ENCODE measurements at places on chromosomes 12 and 14.
A peak's percentile ranks its signal among the peaks of the same experiment; 100 is the strongest.

DNA sequence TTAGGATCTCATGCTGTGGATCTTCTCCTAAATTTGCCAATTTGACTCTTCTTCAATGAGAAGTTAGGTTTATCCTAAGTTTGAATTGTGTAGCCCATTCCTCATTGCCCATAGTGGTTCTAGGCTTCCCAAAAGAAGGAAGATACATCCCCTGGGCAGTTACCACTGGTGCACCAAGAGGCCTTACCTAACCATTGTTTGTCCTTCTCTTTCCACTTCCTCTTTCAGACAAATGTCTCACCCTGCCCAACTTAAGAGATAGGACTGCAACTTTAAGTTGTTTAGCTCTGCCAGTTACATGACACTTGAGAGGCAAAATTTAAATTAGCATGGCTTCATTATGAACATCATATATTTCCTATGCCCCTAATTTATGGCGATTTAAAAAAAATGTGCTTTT, 9.4 kb upstream of the KCNH3 start:
- DNase-seq = no peak

GRCh38 chr12:98126637-98127335, 388.6 kb upstream of the TMPO start:
- DNase-seq = no peak

- DNase-seq = peak; percentile 38
Measured at GRCh38 chr12:62191491-62192179, 68.6 kb upstream of the USP15 start.

DNA sequence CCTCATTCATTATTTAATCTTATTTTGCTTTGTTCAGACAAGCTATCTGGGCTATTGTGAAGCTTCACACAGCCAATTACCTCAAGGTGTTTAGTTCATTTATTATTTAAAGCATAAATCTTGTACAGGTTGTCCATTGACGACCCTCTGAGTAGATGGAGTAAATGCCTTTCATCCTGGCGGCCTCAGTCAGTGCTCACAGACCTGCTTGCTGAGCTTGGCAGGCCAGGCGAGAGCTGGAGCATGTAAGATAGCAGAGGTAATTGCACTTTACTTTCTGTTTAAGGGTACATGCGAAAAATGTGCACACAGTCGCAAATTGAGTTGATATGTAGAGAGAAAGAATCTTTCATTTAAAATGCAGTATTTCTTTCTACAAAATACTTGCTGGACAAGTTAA, 224.4 kb downstream of the NPAS3 start:
- DNase-seq = peak; percentile 49

GRCh38 chr12:8697120-8697475, 693 bp upstream of the RIMKLB start:
- no peak for DNase-seq

- DNase-seq = no peak
Measured at GRCh38 chr14:100633406-100633805, 46.2 kb upstream of the BEGAIN start.

DNA sequence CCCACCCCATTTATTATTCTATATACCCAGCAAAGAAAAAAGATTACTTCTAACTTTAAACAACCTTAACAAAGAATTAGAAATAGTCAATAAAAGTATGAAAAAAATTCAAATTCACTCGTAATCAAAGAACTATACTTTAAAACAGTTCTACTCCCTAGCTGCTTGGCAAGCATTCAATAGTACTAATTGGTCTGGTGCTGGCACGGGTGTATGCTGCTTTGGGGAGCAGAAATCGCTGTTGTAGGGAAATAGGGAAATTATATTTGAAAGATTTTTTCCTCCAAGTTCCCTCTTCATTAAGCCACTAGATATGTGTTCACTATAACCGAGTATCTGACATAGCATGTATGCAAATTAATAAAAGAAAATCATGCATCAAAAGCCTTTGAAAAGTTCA, 65.7 kb downstream of the DICER1 start:
- no peak for DNase-seq

DNA sequence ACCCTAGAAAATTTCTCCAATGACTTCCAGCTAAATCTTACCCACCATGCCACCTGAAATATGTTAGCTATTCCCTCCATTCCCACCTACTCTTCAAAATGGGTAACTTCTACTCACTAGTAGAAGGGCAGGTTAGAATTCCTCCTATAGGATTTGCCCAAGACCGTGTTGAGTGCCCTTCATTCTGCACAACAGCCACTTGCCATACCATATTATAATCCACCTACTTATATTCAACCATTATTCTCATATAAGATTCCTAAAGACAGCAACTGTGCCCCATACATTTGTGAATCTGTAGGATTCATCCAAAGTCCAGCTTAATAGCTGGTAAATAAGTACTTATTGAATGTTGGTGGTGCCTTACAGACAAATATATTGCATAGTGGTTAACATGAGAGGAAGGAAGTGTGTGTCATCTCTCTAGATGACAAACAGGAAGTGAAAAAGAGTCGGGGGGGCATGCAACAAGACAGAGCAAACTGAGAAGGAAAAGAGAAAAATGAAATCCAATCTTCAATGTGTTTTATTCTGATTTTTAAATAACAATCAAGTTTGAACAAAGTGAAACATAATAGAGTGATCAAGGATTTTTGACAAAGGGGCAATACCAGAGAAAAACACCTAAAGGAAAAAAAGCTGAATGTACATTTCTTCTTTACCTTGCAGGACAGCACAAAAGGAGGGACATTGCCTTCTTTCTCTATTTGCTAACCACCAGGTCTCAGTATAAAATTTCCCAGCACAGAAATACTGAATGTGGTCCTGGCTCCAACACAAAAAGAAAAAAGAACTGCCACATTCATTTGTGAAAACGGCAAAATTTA, 389.3 kb upstream of the USP15 start:
- DNase-seq = no peak

DNA sequence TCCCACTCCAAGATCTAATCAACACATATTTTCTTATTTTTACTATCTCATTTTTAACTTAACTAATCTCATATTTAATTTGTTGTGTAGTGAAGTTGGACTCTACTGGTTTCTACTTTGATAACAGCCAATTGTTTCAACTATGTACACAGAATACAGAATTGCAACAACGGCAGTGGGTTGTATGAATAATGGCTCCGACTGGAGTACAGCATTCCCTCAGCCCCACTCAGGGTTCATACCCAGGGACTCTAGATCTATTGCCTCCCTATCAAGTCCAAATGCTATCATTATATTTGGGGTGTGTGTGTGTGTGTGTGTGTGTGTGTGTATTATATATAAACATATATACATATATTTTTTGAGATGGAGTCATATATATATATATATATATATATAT, 52.3 kb downstream of the PAWR start:
- DNase-seq = no peak

GRCh38 chr12:65952737-65953209, 128.5 kb downstream of the HMGA2 start:
- DNase-seq = no peak

GRCh38 chr12:52198454-52199215, 6.8 kb upstream of the KRT80 start:
- DNase-seq = peak; percentile 79

DNA sequence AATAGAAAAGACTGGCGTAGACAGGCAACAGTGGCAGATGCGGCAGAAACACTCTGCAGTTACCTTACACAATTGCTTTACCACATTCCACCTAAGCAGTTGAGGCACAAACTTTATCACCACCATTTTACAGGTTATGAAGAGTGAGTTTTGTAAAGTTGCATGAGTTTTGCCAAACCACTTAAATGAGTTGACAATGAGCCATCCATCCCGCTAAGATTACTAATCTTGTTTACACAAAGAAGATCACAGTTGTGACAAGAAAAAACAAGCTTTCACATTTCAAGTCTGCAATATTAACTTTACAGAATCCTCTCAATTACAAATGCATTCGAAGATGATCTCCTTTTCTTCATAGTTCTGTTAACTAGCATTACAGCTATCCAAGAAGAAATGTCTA, 1.8 kb downstream of the TMCC3 start:
- DNase-seq = no peak

DNA sequence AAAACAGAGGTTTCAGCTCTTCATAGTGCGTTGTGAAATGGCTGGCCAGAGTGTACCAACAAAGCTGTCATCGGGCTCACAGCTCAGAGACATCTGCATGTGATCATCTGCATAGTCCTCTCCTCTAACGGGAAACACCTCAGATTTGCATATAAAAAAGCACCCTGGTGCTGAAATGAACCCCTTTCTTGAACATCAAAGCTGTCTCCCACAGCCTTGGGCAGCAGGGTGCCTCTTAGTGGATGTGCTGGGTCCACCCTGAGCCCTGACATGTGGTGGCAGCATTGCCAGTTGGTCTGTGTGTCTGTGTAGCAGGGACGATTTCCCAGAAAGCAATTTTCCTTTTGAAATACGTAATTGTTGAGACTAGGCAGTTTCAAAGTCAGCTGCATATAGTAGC, 14.3 kb upstream of the PAPLN start:
- no peak for DNase-seq

GRCh38 chr14:23041729-23042128, 283 bp upstream of the PSMB11 start:
- DNase-seq = no peak

- DNase-seq = no peak
Measured at GRCh38 chr14:96086032-96086431, 46.9 kb downstream of the C14orf132 start.

GRCh38 chr12:53046655-53047220, 3.1 kb upstream of the TNS2 start:
- DNase-seq = peak; percentile 88

GRCh38 chr12:58873496-58873895, 46.8 kb downstream of the LRIG3 start:
- no peak for DNase-seq

- DNase-seq = peak; percentile 46
Measured at GRCh38 chr14:46048127-46048526, 603.5 kb downstream of the RPL10L start.

GRCh38 chr12:130356222-130356621, 18.5 kb downstream of the PIWIL1 start:
- no peak for DNase-seq

- DNase-seq = no peak
Measured at GRCh38 chr12:123712780-123713319, 697 bp downstream of the ATP6V0A2 start.

DNA sequence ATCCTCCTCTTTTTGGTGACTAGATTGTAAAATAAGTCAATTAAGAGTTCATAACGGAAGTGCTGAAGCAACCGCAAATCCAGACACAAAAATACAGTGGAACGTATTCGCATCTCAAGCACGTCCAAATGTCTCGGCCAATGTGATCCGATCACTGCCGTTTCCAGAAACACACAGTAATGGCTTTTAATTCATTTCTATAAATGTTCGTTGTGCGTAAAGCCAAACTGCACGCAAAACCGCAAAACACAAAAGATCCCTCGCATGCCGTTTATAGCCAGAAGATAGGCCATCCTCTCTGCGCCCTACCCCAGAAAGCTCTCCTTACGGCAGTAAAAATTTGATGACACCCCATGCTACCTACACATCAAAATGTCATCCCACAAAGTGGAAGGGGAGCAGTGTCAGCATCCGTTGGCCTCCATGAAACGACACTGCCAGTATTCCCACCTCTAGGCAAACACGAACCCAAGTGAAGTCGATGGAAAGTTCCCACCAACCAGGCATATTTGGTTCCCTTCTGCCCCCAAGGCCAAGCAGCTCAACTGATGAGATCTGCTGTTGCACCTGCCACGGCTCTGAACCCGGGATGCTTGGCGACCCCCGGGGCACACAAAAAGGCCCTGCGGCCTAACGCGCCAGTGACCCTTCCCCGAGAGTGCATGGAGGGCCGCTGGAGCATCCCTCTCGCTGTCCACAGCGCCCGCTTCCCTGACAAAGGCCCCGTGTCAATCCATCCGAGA, 1.4 kb downstream of the HECTD4 start:
- peak; percentile 80 for DNase-seq

DNA sequence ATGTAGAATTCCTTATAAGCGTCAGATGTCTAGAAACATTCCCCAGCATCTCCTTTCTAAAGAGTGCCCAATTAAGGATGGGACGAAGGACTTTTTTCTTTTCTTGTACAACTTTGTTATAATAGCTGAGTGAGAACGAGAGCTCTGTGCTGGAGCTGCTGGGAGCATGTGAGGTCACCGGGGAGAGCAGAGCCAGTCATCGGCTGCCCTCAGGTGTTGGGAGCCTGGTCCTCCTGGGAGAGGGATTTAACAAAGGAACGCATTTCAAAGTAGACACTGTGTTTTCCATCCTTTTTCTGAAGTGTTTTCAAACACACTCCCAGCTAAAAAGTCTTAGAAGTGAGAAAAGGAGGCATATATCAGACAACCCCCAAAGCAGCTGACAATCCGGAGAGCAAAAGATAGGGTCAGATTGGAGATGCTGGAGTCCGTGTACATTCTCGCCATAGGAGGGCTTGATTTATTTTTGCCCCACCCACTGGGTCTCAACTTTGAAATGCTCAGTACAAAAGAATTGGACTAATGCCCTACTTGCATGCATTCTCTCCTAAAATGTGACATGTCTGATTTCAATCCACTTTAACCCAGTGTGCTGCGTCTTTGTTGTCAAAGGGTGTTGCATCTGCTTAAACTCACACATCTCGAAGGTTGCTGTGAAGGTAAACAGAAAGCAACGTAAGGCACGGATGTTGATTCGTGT, 50.8 kb upstream of the PIWIL1 start:
- no peak for DNase-seq

DNA sequence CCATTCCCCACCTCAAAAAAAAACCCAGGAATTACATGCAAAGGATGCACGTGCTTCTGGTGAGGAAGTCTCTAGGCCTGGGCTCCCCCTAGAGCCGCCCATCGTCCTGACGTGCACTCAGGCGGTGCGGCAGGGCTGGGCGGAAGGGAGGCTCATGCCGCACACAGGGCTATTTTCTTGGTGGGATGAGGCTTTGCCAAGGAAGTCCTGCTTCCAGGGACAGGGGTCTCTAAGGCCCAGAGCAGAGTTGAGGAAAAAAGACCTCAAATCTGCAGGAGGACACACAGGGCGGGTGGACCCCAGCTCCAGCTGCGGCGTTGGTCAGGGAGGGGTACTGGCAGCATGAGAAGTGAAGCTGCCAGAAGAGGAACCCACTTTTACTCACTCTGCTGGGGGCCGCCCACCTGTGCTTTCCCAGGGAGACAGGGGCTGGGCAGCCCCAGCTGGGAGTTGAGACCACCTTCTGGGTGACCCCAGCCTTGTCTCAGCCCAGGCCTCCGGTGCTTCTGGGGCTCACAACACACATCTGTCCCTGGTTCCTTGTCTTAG, 4.2 kb downstream of the RHOF start:
- no peak for DNase-seq

DNA sequence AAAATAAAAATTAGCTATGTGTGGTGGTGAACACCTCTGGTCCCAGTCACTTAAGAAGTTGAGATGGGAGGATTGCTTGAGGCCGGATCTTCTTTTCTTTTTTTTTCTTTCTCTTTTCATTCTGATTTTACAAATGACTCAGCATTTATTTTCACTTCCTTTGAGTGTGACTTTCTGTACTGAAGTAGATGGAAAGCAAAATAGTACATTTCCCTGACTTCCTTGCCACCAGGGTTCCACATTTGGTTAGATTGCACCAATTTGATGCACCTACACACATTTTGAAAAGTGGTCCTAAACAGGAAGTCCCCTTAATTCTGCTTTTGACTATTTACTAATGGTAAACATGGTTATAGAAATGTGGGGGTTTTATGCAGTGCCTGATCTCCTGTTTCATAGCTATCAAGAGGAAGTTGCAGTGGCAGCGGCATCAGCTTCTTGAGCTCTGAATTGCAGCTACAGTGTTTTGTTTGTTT, 13.0 kb upstream of the LEMD3 start:
- DNase-seq = no peak
